NCI-H2171 (cell line): ENCODE measurements at places on chromosomes 2 and 18.

DNA sequence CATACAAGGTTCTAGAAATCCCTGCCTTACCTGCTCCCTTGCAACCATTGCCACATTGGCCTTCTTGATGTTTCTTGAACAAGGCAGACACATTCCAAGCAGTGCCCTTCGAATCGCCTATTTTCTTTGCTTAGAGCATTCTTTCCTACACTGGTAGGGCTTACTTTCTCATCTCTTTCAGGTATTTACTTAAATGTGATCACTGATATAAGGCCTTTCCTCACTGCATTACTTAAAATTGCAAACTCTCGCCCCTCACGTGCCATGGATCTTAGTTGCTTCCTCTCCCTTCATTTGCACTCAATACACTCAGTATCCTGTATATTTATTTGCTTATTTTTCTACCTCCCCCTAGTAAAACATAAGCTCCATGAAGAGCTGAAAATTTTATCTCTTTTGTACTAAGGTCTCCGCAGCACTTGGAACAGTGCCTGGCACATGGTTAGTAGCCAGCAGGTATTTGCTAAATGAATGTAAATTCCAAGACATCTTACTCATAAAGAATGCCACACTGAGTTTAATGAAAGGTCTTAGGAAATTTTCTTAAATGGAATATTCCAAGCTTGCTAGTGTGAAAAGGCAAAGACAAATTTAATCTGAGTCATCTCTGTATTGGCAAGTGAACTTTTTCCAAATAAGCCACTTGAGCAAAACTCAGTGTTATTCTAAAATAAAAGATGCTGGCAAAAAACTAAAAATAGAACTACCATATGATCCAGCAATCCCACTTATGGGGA lies 42.4 kb upstream of the FIGN start:
- DNase-seq, result no peak

GRCh38 chr2:238492840-238493239 lies 66.1 kb downstream of the ASB1 start:
- DNase-seq, result no peak

- DNase-seq, result no peak
Observed at GRCh38 chr18:21799721-21800120, 59.1 kb downstream of the MIB1 start.

DNA sequence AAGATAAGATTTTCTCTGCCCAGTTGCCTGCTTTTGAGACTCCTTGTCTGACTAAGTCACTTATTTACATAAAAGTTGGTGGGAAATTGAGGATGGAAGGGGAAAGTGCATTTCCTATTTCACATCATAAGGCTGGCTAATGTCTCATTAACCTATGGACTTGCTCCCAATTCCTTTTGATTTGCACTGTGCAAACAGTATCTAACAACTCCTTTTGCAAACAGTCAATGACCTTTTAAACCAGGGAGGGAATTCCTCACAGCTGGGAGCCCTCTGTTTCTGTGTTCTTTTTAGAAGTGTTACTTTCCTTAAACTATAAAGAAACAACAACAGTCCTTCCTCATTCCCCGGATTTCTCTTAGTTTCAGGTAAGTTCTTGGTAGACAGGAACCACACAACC lies 272.8 kb downstream of the RND3 start:
- DNase-seq, result no peak

GRCh38 chr2:70123051-70123828 lies 36.0 kb downstream of the PCBP1 start:
- no peak for DNase-seq

DNA sequence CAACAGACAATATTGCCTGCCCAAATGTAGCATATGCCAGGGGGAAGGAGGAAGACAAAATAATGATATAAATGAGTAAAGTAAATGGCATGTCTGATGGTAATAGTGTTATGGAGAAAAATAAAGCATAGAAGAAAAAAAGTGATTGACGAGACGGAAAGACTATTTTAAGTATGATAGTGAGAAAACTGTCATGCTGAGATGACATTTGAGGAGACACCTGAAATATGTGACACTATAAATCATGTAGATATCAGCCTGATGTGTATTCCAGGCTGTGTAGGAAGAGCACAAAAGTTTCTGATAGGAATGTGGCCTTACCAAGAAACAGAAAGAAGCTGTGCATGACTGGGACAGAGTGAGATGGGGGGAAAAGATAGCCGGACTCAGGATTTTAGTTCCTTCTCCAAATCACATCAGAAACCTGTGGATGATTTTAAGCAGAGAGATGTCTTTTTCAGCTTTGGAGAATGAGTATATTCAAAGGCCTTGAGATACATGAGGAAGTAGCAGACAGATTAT lies 387.3 kb upstream of the SYT4 start:
- no peak for DNase-seq

DNA sequence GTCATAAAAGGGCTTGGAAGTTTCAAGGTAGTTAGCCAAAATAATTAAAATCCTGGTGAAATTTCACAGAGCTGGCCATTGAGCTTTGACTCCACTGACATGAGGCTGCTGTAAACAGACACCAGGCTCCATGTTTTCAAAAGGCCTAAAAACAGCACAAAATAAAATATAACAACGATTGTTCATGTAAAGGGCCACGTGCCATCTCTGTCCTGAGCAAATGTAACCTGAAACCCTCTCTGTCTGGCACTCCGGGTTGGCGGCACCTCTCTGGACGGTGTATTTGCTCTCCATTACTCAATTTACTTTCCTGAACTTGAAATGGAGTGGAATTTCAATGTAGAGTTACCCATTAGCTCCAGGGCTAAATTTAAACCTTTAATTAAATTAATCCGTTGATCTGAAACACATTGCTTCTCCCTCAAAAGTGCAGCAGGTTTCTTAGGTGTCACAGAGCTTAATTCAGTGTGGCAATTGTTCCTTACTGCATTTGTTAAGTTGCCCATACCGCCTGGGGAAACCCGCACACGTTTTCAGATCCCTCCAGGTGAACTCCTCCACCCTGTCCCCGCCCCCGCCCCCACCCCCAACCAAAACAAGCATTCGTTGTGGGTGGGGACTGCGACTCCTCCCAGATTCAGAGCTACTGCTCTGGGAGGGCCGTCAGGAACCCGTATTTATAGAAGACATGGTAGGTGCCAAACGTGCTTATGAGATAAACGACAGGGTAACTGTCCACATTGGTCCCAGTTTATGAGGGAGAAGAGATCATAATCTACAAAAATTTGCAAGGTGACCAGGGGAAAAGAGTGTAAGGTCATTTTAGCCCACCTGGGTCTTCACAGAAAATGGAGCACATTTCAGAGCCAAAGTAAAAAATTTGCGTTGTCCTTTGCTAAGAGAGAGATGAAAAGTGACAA lies 1.2 kb upstream of the CABLES1 start:
- peak; percentile 59 for DNase-seq

DNA sequence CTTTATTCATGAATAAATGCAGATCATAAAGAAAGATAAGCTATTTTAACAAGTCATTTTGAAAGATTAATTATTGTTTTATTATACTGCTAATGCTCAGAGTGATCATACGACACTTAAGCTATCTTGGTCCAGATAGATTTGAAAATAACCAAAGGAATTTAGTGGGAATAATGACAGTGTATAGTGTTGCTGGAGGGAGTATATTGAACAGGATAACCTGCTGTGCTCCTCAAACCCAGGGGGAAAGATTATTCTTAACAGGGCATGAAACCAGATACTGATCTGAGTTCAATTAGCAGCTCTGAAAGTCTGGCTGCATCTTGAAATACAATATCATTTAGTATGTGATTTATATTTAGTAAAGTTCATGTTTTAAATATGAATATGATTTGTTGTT lies 216.3 kb upstream of the ITGA4 start:
- DNase-seq, result peak; percentile 28

DNA sequence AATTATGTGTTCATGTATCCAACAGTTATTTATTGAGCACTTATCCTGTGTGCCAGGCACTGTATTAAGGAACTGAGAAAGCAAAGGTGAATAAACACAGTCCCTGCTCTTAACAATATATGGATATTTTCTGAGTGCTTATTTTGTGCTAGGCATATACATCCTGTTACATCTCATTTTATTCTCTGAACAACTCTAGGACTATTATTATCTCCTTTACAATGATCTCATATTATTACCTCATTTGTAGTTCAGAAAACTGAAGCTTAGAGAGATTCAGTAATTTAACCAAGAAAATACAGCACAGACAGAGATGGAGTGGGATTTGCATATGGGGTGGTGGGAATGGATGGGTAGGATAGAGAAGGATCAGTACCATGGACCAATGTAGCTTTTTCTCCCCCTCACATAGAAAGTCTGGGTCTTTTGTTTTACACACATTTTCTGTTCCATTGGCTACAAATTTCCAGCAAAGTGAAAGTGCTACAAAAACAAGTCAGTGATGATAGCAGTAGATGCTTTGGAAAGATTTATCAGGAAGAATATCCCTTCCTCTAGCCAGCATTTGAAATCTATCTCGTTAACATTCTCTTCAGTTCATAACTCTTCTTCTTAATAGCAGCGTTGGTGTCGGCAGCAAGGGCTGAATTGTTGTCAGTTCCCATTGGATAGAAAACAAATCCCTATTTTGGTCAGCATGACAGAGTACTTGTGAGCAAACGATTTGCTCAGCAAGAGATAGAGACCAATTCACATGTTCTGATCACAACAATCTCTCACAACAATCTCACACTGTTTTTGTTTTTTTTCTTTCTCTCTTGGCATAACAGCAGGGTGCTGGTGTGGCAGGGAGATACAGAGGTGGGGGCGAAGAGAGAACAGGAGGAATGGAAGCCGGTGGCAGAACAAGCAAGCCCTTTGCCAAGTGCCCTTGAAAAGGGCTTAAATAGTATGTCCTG lies 102.2 kb upstream of the KCTD1 start:
- no peak for DNase-seq

GRCh38 chr2:175152242-175152641 lies 15.8 kb downstream of the ATF2 start:
- no peak for DNase-seq

DNA sequence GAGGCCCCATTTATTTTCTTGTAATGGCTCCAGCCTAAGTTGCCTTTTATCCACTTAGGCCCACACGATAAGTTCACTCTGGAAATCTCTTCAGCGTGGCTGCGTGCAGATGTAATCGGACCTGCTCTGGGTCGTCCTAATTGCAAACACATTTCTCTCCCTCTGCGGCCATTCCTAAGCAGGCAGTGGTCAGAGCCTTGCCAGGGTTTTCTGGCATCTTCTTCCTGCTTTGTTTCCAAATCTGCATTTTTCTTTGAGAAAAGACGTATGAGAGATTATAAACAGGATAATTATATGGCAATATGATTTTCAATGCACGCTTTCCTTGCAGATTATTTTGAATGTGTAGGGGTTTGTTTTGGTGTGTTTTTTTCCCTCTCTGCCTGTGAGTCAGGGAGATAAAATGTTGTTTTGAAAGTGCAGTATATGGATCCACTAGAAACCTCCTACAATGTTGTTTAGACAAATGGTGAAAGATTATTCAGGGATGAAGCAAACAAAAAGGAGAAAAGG lies 239.4 kb upstream of the TANK start:
- DNase-seq, result no peak

GRCh38 chr2:99765731-99766318 lies 276.0 kb upstream of the REV1 start:
- DNase-seq, result no peak

- no peak for DNase-seq
Observed at GRCh38 chr18:63312019-63312409, 7.6 kb downstream of the BCL2 start.

GRCh38 chr2:8174641-8175257 lies 507.1 kb upstream of the ID2 start:
- no peak for DNase-seq

GRCh38 chr2:170216428-170216827 lies 38.5 kb downstream of the MYO3B start:
- DNase-seq, result no peak

DNA sequence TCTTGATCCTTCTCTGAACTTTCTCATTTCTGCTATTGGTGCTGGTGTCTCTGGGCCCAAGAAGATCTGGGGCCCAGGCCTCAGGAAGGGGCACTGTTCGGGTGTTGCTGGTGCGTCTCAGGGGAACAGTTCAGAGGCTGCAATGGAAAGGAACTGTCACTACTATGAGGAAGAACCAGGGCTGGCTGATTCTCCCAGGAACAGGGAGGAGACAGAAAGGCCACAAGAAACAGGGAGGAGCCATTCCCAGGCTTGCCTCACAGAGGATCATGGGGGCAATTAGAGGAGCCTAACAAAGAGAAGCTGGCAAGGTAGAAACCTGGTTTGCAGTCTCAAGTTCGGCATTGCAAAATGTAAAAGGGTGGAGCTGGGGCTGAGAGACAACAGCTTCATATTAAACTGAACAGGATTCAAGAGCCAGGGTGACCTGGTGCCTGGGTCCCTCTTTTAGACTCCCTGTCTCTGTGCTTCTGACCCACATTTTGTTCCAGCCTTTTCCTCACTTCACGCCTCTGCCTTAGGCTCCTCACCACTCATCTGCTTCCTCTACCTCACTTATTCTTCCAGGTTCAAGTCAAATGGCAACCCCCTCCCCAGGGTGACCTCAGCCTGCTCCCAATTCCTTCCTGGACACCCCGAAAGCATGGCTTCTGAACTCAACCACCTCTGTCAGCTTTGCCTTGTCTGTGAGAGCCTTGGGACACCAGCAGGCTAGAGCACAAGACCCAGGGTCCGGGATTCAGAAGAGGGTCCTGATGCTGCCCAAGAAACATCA lies 58.4 kb downstream of the GYPC start:
- no peak for DNase-seq

DNA sequence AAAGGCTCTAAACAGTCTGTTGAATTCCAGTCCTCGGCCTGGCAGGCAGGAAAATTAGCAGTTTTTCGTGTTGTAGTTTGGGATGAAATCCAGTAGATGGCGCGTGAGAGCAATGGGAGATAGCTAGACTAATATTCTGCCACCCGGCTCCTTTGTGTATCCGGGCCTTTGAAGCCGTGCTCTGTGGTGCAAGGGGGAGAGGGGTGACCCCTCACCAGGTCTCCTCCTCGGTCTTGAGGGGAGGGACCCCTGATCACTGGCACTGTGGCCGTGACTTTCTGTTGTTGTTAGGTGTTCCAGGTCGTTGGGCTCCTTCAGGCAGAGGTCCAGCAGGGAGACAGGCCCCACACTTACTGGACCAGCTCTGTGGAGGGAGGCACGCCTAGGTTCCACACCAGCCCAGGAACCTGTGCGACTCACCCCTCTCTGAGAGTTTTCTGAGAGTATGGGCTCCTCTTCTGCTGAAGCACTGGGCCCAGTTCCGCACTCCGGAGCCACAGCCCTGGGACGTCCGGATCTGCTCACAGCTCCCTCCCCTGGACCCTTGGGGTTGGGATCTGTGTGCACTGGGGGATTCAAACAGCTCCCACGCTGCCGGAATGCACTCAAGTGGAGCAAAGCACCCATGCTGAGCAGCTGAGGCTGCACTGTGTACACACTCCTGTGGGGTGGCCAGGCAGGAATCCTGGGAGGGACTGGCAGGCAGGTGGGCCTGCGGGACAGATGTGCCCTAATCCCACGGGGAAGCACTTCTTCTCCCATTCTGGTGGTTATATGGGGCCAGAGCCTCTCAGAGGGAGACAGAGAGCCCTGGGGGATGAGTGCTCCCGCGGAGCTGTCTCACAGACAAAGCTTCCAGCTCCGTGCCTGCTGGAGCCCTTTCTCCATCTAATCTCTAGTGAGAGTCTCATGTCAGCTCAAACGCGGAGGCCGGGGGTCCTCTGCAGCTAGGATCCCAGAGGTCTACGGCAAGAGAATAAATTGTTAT lies 8.8 kb downstream of the GKN2 start:
- DNase-seq, result peak; percentile 74
